ENCODE measurements at places on chromosomes 13 and 19.

- DNase-seq, result no peak
Observed at GRCh38 chr13:102136735-102137296, 265.0 kb downstream of the FGF14 start.

DNA sequence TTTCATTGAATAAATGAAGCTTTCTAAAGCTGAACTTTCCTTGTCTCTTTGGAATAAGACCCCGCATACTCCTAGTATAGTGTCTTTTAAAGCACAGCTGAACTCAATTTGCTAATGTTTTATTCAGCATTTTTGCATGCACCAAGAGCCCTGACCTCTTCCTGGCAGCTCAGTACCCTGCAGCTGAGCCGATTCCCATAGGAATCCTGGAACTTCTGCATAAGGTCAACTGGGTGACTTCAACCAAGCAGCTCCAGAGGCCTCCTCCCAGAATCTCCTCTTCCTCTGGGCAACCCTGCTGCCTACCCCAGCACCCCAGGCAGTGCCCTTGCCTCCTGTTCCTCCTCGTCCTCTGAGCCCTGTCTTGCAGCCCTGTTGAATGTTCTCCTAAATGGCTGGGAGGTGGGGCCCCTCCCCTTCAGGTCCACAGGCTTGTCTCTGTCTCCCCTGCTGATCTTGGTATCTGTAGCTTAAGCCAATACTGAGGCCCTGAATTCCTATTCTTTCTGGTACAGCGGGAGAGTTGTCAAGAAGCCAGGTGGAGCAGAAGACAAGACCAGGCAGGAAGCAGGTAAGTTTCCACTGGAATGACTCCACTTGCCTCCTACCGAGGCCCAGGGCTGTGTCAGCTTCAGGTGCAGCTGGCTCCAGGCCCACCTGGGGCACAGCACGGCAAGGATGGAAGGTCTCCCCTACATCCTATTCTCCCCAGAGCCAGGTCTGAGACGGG is 23.6 kb upstream of the CCDC124 start:
- DNase-seq, result no peak

- DNase-seq, result no peak
Observed at GRCh38 chr19:49499030-49499670, 2.9 kb downstream of the RPS11 start.

DNA sequence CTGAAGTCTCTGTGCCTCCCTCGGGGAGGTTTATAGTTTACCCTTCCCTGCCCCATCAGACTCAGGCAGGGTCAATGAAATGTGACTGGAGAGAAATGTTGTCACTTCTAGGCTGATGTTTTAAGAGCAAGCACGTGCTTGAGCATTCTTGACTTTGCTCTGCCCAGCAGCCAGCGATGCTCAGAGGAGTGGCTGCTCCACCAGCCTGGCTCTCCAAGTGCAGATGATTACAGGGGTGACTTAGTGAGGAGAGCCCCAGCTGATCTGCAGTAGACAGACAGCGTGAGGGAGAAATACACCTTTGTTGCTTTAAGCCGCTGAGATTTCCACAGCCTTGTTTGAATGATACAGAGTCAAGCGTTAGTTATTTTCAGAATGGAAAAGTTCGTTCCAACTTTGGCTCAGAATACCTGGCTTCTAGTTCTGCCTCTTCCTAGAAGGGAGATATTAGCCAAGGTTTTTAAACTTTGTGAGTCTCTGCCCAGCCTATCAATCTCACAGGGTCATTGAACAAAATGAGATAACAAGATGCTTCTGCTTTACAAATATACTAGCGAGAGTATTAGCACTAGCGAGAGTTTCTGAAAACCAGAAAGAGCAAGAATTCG is 143.6 kb downstream of the OXGR1 start:
- no peak for DNase-seq

DNA sequence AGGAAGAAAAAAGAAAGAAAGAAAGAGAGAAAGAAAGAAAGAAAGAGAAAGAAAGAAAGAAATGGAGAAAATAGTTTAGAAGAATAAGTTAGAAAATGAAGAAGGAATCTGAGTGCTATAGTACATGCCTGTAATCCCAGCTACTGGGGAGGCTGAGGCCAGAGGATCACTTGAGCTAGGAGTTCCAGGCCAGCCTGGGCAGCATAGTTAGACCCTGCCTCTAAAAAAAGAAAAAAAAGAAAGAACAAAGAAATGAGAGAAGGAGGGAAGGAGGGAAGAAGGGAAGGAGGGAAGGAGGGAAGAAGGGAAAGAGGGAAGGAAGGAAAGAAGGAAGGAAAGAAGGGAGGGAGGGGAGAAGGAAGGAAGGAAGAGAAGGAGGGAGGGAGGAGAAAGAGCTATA is 1339.8 kb downstream of the OLFM4 start:
- no peak for DNase-seq

- no peak for DNase-seq
Observed at GRCh38 chr13:24642219-24642618, 38.0 kb upstream of the ATP12A start.

GRCh38 chr19:51566489-51567100 is 4.5 kb upstream of the ZNF175 start:
- DNase-seq, result no peak

DNA sequence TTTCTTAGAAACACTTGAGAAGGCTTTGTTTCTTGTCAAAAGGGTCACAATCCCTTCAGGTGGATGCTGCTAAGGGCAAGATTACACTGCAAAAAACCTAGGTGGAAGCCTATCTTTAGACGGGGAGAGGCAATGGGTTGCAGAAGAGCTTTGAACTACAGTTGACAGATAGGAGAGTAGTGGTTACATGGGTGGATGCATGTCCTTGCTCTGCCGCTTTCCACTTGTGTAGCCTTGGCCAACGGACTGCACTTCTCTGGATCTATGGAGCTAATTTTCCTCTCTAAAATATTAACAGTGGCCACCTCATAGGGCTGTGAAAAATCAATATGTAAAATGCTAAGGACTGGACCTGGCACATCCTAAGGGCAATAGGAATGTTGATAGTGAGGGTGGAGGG is 980 bp downstream of the BCKDHA start:
- no peak for DNase-seq

DNA sequence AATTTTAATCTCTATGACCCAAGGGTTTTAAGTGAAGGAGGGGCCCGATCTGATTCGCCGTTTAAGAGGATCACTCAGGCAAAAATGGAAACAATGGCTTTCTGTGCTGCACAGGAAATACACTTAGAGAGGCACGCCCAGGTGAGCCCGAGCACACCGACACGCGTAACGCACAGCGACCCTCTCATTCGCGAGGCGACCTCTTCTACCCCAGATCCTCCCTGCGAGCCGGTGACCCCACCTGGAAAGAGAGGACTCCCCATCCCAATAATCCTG is 216 bp downstream of the SH2D3A start:
- DNase-seq, result no peak

GRCh38 chr13:31167490-31167889 is 5.8 kb upstream of the HSPH1 start:
- DNase-seq, result no peak

DNA sequence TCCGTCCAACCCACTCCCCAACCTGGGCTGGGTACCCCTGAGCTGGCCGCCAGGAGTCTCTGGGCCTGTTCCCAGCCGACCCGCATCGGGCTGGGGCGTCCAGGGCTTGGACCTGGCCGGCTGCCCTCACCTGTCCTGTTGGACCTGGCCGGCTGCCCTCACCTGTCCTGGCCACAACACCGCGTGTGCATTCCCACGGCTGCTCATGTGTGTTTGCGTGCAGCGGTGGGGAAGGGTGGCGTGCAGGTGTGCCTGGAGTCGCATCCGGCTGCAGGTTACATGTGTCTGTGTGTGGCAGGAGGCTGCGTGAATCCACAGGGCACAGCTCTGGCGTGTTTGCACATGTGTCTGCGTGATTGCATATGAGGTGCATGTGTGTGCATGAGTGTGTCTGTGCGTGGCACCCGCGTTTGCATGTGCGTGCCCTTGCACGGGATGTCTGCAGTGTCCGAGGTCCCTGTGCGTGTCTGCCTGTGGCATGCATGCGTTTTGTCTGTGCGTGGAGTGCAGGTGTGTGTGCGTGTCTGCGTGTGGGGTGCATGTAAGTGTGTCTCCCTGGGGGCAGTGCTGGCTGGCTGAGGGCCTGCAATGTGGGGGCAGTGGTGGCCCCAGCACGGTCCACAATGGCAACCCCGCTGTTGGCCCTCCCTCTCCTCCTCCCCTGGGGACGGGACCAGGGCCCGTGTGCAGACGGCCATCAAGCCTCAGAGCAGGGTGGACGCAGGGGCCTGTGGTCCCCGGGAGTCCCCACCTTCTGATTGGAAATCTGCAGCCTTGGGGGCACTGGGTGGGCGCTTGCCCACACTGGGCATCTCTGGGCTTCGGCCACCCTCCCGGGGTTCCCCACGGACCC is 3.4 kb downstream of the EFNA2 start:
- no peak for DNase-seq
